Regular cardiac myocyte (primary cell): ENCODE measurements at places on chromosomes 4 and X. TPM values are rescaled to one million over a fixed set of nuclear protein-coding genes. Genes with fewer than 3 reads are reported as not detected.

BTK gene
- total RNA-seq: not detected in 2 replicates

SHISA3 gene
- 0.38 and 1.7 TPM in 2 replicates for total RNA-seq

GRIA2 gene
- total RNA-seq: under 0.01 TPM in 1 of 2 replicates, not detected in the other

SMPX gene
- total RNA-seq: not detected in 2 replicates

HPGD gene
- total RNA-seq: 0.19 and 0.28 TPM in 2 replicates

TCP11X2 gene
- not detected in 2 replicates for total RNA-seq

CSAG1 gene
- total RNA-seq: not detected in 2 replicates

NDP gene
- 2.3 and 2.5 TPM in 2 replicates for total RNA-seq

CCNI gene
- 78.8 and 111 TPM in 2 replicates for total RNA-seq

FAM9B gene
- not detected in 2 replicates for total RNA-seq

RBMXL3 gene
- not detected in 2 replicates for total RNA-seq

CLIC2 gene
- under 0.01 and 0.85 TPM in 2 replicates for total RNA-seq

ZMAT1 gene
- total RNA-seq: 0.38 and 2.0 TPM in 2 replicates

SMIM31 gene
- not detected in 2 replicates for total RNA-seq

IGSF1 gene
- total RNA-seq: under 0.01 TPM in 1 of 2 replicates, not detected in the other

NDUFA1 gene
- 56.7 and 58.7 TPM in 2 replicates for total RNA-seq

ZBED1 gene
- 26.8 and 46.2 TPM in 2 replicates for total RNA-seq

ATOH1 gene
- not detected in 2 replicates for total RNA-seq

TMEM255A gene
- under 0.01 TPM in 1 of 2 replicates, not detected in the other for total RNA-seq

FAAH2 gene
- total RNA-seq: not detected in 2 replicates

MSL3 gene
- 17.2 and 21.1 TPM in 2 replicates for total RNA-seq

TDO2 gene
- under 0.01 and 0.28 TPM in 2 replicates for total RNA-seq

RHOH gene
- not detected in 2 replicates for total RNA-seq

UGT2A1 gene
- total RNA-seq: not detected in 2 replicates

RASSF6 gene
- under 0.01 TPM in 1 of 2 replicates, not detected in the other for total RNA-seq

DCAF8L2 gene
- total RNA-seq: not detected in 2 replicates

F8A3 gene
- 2.7 and 2.8 TPM in 2 replicates for total RNA-seq

PAGE2B gene
- total RNA-seq: not detected in 2 replicates

KLHL15 gene
- total RNA-seq: 8.5 and 10.2 TPM in 2 replicates

ANXA3 gene
- 3.6 and 40.6 TPM in 2 replicates for total RNA-seq

MAGED4B gene
- 41.2 and 56.0 TPM in 2 replicates for total RNA-seq

SLC25A43 gene
- total RNA-seq: 23.8 and 24.8 TPM in 2 replicates

SRPK3 gene
- 0.58 and 0.85 TPM in 2 replicates for total RNA-seq

IBSP gene
- 0.19 and 0.56 TPM in 2 replicates for total RNA-seq

CXCL5 gene
- 2.7 and 7.6 TPM in 2 replicates for total RNA-seq

ZAR1 gene
- total RNA-seq: not detected in 2 replicates

MAGEA6 gene
- not detected in 2 replicates for total RNA-seq

FAM9A gene
- not detected in 2 replicates for total RNA-seq

HERC6 gene
- total RNA-seq: 6.3 and 9.3 TPM in 2 replicates

SSX3 gene
- total RNA-seq: not detected in 2 replicates

FRG2 gene
- total RNA-seq: under 0.01 TPM in 1 of 2 replicates, not detected in the other

TKTL2 gene
- total RNA-seq: not detected in 2 replicates

DCLK2 gene
- total RNA-seq: 3.3 and 3.9 TPM in 2 replicates

GAGE12J gene
- not detected in 2 replicates for total RNA-seq

CPLX1 gene
- not detected in 2 replicates for total RNA-seq

BST1 gene
- total RNA-seq: 6.7 and 39.5 TPM in 2 replicates

SPANXN4 gene
- not detected in 2 replicates for total RNA-seq

EGF gene
- 0.19 and 0.56 TPM in 2 replicates for total RNA-seq

MAGEC3 gene
- not detected in 2 replicates for total RNA-seq

PPM1K gene
- total RNA-seq: 17.3 and 27.1 TPM in 2 replicates

SYTL5 gene
- total RNA-seq: 0.58 and 1.4 TPM in 2 replicates
